NCI-H226 (cell line): ENCODE measurements at places on chromosomes 13 and 19.

DNA sequence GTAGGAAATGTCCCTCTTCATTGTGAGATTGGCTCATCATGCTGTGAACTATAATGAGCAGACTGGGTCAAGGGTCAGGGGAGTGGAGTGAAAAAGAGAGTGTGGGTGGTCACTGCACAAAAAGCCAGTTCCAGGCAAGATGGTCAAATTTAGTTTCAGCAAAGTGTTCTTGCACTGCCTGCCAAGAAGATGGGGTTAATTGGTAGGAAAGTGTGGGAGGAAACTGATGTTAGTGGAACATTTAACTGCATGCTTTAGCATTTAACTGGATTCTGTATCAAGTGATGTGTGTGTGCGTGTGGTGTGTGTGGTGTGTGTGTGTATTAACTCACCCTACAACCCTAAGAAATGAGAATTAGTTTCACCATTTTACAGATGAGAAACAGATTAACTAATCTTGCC is 131.6 kb downstream of the COG6 start:
- no peak for DNase-seq

GRCh38 chr19:2426611-2427428 is 566 bp downstream of the TIMM13 start:
- DNase-seq = peak; percentile 10

DNA sequence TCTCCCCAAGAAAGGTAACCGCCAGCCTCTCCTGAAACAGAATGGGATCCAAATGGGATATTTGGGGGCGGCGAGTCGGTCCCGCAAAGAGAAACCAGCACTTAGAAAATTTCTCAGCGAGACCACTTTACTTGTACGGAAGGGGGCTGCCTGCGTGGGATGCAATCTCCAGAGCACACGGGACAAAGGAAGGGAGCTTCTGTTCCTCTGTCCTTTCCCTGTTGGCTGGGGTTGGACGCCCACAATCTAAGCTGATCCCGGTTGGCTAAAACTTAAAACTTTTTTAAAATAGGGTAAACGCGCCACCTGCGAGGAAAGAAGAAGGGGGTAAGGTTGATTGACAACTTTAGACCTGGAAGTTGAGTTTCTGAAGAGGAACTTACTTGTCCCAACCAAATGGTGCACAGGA is 826 bp upstream of the BSG start:
- DNase-seq = no peak

- no peak for DNase-seq
Measured at GRCh38 chr13:49411353-49411752, 32.5 kb downstream of the CAB39L start.

- peak; percentile 88 for DNase-seq
Measured at GRCh38 chr19:12092065-12092867, 27.7 kb downstream of the ZNF844 start.

GRCh38 chr13:67048084-67048820 is 181.9 kb downstream of the PCDH9 start:
- peak; percentile 63 for DNase-seq

DNA sequence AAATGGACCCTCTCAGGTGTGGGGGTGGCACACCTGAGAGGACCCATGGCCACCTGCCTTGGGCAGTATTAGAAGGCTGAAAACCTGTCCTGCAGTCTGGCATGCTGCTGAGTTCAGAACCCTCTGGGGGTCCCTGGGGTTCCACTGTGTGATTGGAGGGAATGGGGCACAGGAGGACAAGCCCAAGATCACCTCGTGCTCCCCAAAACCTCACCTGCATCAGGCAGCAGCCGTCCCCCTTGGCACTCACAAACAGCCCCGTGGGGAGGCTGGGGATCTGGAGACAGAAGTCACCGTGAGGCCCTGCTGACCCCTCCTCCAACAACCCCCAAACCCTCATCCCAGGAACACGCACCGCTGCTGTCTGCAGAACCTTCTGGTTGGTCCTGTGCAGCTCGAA is 14.5 kb downstream of the F2RL3 start:
- DNase-seq = no peak

DNA sequence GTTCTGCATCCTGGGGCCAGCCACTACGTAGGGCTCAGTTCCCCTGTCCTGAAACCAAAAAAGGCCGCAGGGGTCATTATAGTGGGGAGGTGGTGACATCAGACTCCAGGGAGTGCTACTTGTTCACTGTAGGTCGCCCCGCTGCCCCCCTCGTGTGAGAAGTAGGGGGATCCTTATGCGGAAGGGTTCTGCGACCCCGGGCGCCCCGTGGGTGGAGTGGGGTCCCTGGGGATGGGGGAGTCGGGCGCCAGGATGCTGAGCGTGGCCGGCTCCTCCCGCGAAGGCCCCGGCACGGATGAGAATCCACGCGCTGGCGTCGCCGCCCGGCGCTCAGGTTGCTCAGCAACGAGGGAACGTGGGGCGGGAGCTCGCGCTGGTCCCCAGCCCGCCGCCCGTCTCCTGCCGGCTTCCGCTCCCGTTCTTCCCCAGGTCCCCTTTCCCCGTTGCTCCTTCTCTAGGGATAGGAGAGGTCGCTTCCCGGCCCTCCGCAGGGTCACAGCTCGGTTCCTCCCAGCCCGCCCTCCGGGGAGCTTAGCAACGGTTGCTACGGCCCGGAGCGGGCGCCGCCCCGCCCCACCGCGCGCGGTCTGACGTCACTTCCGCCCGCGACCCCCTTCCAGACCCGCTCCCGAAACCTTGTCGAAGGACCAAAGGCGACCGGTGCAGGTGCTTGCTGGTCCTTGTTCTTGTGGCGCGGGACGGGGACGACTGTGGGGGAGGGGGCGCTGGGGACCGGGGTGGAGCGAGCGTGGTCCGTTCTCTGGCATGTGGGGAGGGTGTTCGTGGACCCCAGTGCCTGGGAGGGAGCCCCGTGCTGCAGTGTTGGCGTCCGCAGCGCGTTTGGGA is at the start of gene NAT14:
Gene NAT14 (plus strand): TSS at position 596 of the 846 bp plus-strand sequence. CDS start 521 bp downstream, outside the sequence.
- peak; percentile 68 for DNase-seq

- DNase-seq = no peak
Measured at GRCh38 chr19:374183-374885, 29.7 kb upstream of the MIER2 start.

DNA sequence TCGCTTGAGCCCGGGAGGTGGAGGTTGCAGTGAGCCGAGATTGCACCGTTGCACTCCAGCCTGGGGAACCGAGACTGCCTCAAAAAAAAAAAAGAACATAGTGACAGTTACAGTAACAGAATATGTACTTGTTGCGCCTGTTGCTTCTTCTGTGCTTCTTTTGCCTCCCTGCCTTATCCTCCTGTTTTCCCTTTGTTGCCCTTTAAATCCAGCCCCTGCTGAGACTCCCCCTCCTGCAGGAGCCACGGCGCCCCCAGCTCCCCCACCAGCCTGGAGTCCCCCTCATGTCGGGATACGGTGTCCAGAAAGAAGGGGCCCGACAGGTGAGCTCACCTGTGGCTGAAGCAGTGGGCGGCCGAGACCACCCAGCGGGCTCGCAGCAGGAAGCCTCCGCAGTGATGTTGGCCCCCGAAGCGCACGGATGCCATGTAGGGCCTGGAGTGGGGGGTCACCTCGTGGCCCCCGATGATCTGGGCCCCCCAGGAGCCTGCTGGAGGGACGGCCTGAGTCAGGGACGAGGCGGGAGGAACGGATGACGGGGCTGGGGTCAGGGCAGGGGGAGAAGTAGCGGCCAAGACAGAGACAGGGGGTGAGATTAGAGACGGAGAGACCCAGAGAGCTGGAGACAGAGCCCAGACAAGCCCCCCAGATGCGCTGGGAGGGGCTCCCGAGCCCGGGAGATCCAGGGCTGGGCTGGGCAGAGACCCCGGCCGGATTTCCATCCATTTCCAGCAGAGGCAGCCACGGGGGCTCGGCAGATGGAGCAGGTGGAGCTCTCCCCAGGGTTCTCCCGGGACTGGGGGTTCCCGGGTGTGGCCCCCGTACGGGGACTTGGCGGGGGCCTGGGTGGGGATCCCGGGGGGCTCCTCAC is 536 bp downstream of the PRSS57 start:
- no peak for DNase-seq

- no peak for DNase-seq
Measured at GRCh38 chr13:48682436-48682835, 28.7 kb downstream of the CYSLTR2 start.

DNA sequence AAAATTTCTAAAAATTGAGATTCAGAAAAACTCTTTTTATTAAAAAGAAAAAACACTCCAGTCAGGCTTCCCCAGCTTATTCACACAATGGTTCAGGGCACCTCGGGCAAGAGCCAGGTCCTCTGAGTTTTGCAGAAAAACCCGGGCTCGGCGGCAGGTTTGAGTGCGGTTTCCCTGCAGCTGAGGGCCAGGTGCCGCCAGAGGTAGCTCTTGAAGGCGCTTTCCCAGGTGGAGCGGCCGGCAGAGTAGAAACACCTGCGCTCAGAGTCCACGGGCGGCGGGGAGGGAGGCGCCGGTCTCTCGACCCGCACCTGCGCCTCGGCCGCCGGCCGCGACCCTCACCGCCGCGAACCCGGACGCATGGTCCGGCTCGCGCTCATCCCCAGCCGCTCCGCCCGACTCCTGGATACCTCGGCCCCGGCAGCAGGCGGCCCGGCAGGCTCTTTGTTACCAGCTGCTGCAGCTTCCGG is 444 bp downstream of the PROSER1 start:
- no peak for DNase-seq

GRCh38 chr13:28492569-28493367 is 2.2 kb downstream of the FLT1 start:
- no peak for DNase-seq

- DNase-seq = peak; percentile 5
Measured at GRCh38 chr13:91406619-91407018, 8.2 kb downstream of the GPC5 start.

DNA sequence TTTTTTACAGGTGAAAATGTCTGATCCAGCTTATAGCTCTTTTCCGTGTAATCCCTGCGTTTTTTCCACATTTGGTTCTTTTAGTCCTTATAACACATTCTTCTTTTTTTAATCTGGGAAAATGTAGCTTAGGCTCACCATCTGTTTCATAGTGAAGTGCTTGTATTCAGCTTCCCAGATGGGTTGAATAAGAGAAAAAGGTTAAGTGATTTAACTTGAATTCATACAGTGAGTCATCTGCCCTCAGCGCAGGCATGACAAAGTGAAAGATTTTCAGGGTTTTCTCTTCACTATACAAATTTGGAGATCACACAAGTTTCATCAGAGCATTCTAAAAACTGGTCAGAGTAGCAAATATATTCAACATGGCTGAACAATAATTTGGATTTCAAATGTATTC is 224.8 kb downstream of the SPRY2 start:
- no peak for DNase-seq

GRCh38 chr19:30158893-30159245 is 213.3 kb upstream of the ZNF536 start:
- no peak for DNase-seq

DNA sequence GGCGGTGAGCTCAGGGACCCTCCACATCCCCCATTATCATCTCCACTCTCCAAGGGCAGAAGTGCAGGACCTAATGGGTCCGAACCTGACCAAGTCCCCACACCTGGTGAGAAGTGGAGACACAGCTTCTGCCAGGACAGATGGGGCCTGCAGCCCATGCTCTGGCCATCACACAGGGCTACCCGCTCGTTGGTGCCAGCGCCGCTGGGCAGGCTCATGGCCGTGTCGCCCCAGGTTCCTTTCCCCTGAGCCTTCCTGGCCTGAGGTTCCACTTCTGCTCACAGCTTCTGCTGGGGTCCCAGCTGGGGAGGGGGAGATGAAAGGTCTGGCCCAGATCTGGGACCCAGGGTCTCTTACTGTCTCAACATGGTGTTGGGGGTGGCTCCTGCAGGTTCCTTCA is 48.4 kb upstream of the KCTD15 start:
- no peak for DNase-seq

- no peak for DNase-seq
Measured at GRCh38 chr13:51559946-51560735, 24.1 kb upstream of the WDFY2 start.

DNA sequence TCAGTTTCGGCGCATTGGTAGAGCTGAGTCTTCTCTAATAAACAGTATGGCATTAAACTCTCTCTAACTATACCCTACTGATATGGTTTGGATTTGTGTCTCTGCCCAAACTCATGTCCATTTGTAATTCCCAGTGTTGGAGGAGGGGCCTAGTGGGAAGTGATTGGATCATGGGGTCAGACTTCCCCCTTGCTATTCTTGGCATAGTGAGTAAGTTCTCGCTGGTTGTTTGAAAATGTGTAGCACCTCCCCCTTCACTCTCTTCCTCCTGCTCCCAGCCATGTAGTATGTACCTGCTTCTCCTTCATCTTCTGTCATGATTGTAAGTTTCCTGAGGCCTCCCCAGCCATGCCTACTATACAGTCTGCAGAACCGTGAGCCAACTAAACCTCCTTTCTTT is 682.7 kb upstream of the ARGLU1 start:
- DNase-seq = no peak

DNA sequence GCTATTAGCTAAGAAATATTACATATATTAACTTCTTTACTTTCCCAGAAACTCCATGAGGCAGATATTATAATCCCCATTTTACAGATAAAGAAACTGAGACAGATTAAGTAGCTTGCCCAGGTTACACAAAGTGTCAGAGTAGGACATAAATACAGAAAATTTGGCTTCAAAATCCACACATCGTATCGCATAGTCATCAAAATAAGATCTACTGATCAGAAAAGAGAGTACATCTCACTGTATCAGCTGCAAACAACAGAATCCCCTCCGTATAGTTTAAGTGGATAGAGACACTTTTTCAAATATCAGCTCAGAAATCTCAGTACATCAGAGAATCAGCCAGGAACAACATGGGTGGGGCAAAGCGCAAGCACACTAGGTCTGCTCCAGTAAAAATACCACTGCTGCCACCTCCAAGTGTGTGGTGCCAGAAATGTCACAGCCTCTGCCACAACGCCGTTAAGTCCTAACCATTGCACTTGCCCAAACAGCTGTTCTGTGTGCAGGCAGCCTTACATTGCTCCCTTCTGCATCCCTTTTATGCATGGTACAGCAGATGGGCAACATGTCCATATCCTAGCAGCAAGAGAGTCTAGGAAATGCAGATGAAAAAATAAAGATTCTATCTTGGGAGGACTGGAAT is 204.8 kb downstream of the KLF12 start:
- no peak for DNase-seq

GRCh38 chr13:111115965-111116521 is 933 bp downstream of the ARHGEF7 start:
- no peak for DNase-seq

- DNase-seq = no peak
Measured at GRCh38 chr13:41411522-41411921, 45.8 kb upstream of the RGCC start.

DNA sequence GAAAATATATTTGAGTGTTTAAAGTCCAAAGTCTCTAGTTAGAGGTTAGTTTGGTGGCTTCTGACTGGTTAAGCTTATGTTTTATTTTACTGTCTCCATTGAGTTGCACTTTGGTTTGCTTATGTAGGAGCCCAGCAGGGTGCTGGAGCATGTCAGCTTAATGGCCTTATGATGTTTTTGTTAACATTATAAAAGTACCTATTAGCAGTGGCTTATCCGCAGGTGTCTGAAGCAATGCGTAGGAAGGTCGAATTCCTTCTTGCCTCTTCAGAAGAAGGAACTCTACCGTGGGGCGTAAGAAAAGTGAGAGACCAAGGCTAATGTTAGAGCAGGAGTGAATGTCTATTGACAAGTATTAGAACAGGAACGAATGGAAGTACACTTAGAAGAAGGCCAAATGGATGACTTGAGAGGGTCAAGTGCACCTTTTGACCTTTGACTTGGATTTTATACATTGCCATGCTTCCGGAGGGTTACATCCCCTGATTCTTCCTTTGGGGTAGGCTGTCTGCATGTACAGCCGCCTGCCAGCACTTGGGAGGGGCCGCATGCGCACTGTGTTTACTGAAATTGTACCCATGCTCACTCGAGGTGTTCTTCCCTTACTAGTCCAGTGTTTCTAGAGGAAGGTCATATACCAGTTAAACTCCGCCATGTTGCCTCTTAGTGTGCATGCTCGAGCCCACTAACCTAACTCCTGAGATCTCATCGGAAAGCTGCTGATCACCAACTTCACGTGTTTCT is 793.9 kb upstream of the PCDH9 start:
- DNase-seq = no peak

- no peak for DNase-seq
Measured at GRCh38 chr19:55091955-55092354, 16.3 kb downstream of the EPS8L1 start.
